ENCODE measurements at places on chromosomes 7 and 10. TPM values are rescaled to one million over a fixed set of nuclear protein-coding genes. Genes with fewer than 3 reads are reported as not detected.

- no peak for DNase-seq
These were observed 21.6 kb downstream of the IRF5 start for GRCh38 chr7:128959296-128959695.

DNA sequence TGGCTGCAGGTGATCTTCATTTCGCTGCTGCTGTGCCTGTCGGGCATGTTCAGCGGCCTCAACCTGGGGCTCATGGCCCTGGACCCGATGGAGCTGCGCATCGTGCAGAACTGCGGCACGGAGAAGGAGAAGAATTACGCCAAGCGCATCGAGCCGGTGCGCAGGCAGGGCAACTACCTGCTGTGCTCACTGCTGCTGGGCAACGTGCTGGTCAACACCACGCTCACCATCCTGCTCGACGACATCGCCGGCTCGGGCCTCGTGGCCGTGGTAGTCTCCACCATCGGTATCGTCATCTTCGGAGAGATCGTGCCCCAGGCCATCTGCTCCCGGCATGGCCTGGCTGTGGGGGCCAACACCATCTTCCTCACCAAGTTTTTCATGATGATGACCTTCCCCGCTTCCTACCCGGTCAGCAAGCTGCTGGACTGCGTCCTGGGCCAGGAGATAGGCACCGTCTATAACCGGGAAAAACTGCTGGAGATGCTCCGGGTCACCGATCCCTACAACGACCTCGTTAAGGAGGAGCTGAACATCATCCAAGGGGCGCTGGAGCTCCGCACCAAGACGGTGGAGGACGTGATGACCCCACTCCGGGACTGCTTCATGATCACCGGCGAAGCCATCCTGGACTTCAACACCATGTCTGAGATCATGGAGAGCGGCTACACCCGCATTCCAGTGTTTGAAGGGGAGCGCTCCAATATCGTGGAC is 1.3 kb downstream of the CNNM2 start:
- no peak for DNase-seq

DNA sequence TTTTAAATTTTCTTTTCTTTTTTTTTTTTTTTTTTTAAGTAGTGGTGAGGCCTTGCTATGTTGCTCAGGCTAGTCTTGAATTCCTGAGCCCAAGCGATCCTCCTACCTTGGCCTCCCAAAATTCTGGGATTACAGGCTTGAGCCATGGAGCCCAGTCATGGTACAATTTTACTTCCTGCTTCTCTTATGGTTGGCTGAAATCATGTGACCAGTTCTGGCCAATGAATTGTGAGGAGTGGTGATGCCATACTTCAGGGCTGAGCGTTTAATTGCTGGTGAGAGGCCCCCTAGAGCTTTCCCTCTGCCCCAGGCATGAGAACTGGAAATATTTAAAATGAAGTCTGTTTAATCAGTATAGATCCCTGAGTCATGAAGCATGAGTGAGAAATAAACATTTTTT is 22.2 kb upstream of the BAIAP2L1 start:
- DNase-seq: no peak

DNA sequence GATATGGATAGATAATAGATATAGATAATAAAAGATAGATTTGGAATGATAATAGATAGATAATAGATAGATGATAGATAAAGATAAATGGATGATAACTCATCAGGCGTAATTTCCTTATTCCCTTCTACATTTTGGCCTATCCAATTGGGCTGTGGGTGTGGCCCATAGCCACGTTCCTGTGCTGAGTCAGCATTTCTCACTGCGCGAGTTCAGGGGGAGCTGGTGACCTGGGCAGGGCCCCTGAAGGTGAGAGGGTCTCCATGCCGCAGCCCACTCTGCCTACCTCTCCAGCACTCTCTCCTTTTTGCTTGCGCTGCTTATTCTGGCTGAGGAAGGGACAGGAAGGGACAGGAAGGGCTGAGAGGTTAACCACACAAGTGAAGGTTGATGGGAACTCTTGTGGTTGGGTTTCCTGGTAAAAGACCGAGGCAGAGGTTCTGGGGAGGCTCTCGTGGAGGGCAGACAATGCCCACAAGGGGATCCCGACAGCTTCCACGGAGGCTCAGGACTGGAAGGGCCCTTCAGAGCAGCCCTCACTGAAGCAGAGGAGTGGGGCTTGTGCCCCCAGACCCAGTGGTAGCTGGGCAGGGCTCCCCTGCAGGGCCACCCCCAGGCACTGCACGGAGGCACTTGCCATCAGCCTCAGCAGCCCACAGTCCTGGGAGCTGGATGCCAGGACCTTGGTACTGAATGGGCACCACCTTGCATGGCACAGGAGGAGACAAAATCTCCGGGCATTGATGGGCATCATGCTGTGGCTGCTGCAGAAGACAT is 247.3 kb upstream of the PITRM1 start:
- no peak for DNase-seq

GRCh38 chr7:874031-874749 is 2.2 kb upstream of the GET4 start:
- DNase-seq: no peak

DNA sequence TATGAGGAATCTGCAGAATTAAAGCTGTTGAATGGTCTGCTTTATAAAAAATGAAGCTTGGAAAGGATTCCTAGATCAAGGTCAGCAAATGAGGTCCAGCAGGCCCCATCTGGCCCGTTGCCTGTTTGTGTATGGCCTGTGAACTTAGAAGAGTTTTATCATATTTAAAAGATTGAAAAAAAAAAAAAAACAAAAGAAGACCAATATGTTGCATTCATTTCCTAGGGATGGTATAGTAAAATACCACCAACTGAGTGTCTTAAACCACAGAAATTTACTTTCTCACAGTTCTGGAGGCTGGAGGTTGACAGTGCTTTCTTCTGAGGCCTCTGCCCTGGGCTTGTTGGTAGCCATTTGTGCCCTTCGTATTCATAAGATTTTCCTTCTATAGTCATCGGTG is 109.2 kb downstream of the PPP1R3A start:
- no peak for DNase-seq

- no peak for DNase-seq
These were observed 99.8 kb upstream of the MDFIC start for GRCh38 chr7:114822131-114822530.

GRCh38 chr7:125089171-125089570 is 159.5 kb upstream of the POT1 start:
- DNase-seq: no peak

- no peak for DNase-seq
These were observed 95.7 kb downstream of the CPED1 start for GRCh38 chr7:121084256-121084655.

DNA sequence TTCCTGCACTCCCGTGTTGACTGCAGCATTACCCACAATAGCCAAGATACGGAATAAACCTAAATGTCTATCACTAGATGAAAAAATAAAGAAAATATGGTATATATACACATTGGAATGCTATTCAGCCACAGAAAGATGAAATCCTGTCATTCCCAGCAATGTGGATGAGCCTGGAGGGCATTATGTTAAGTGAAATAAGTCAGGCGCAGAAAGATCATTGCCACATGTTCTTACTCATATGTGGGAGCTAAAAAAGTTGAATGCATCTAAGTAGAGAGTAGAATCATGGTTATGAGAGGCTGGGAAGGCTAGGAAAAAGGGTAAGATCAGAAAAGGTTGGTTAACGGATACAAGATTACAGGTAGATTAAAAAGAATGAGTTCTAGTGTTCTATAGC is 219.1 kb upstream of the MKI67 start:
- no peak for DNase-seq

- no peak for DNase-seq
These were observed 42.0 kb upstream of the PTF1A start for GRCh38 chr10:23150091-23150490.

GRCh38 chr10:89085153-89085552 is 94.6 kb downstream of the FAS start:
- no peak for DNase-seq

DNA sequence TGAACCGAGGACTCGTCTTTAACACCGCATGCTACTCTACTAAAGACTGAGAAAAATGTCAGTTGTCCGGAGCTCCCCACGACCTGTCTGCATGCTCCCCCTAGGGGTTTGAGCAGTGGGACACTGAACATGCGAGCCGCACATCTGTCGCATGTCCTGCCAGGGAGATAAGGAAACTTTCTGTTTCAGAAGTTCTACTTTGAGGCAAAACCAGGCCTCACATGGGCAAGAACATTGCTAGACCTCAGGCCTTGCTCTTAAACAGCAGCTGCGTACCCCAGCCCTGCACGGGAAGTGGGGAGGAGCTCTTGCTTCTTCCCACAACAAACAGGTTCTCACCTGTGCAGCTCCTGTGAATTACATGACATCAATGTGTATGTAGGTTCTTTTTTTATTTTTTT is 30.3 kb upstream of the HERPUD2 start:
- peak; percentile 11 for DNase-seq

GRCh38 chr10:70887804-70888800 is at the start of gene PCBD1:
Gene PCBD1, minus strand, starts transcription at chr10:70888565. Its CDS starts 32 bp downstream, at chr10:70888533.
- DNase-seq: peak; percentile 60

- no peak for DNase-seq
These were observed 148.9 kb downstream of the PARD3 start for GRCh38 chr10:34666008-34666704.

DNA sequence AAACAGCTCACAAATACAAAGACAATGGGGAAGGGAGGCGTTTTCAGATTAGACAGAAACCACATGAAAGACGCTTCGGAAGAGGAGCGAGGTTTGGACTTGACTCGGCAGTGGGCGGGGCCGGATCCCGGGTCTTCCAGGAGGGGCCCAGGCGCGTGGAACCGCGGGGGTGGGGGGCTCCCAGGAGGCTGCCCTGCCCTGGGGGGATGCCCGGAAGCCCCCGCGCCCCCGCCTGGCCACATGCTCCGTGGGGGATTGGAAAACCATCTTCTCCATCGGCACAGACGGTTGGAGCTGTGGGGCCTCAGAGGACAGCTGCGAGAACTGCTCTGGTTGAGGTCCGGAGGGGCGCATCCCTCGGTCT is 186.0 kb upstream of the SHH start:
- DNase-seq: no peak

The TACR2 gene
- not detected for total RNA-seq

The SLC26A3 gene
- not detected for total RNA-seq

The KCND2 gene
- total RNA-seq: not detected

The SPDYE6 gene
- total RNA-seq: not detected

The CLCN1 gene
- total RNA-seq: not detected

The SPDYE11 gene
- not detected for total RNA-seq

Data from T-helper 17 cell (primary cell).